ENCODE measurements at places on chromosomes 2 and 18.

- DNase-seq = no peak
These were observed 109.1 kb downstream of the RTP5 start for GRCh38 chr2:241978670-241979069.

DNA sequence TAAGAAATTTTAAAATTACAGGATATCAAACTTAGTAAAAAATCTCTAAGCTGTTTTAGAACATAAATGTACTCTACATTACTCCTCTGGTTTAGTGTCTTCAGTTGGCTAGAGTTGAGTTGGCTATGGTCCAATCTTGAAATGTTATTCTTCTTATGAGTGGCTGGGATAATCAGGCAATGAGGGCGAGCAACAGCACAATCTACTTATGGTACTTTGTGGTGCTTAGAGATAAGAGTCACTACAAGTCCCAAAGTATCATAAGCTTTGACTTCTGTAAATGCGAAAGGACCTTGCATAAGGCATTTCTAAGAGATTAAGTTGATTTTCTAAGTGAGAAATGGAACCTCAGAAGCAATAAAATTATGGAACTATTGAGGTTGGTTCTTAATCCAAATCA lies 361.7 kb downstream of the GPD2 start:
- DNase-seq = no peak

DNA sequence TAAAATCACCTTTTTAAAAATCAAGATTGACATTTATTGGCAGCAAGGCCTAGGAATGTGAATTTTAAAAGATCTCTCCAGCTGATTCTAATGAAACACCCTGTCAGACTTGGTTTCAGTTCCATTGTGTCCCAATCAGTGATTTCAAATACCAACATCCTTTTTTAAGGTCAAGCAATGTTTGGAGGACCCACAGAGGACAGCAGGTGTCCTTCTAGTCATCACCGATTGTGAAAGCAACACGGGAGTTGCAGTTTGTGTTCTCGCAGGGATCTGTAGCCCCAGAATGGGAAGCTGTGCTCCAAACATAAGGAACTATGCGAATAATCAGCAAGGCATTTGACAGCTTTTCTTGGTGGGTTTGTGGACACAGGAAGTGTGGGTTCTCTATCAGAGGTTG lies 4.5 kb upstream of the KIDINS220 start:
- DNase-seq = peak; percentile 82

DNA sequence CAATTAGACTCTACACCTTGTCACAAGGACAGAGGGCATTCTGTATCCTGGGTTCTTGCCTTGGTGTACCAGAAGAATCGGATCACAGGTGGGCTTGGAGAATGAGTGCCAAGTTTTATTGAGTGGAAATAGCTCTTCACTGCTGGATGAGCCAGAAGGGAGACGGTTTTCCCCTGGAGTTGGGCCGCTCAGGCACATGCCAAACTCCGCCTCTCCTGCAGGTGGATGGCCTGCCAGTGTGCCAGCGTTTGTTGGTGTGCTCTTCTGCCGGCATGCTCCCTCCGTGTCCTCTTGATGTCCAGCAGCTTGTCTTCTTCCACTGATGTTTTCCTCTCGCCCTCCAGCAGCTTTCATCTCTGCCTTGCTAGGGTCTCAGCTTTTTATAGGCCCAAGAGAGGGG lies 115.5 kb upstream of the RAB27B start:
- no peak for DNase-seq

DNA sequence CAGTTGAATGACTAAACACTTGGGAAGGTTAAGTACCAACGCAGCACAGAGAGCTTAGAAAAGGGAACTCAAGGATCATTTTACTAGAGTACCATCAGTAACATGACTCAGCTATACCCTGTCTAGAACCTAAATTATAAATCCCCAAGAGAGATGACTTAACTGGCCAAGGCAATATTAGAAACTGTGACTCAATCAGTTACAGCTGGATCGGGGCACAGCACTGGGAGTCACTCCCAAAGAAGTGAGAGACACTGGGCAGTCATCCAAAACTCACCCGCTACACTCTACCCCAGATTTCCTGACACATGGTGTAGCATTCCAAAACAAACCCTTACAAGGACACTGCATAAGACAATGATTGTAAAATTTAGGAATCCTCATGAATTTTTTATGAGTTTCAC lies 17.7 kb downstream of the IWS1 start:
- peak; percentile 64 for DNase-seq

DNA sequence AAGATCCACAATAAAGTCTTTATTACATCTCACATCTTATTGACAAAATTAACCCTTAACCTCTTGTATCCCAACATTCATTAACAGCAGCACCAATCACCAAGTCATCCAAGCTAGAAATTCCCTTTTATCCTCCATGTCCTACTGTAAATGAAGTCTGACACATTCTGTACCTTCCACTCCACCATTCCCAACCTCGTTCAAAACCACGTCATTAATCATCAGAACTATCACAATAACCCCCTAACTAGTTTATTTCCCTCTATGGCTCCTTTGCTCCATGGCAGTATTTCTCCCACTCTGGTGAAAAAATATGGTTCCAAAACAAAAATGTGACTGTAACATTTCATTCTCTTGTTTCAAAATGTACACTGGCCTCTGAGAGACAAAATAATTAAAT lies 1626.2 kb downstream of the LRP1B start:
- no peak for DNase-seq

DNA sequence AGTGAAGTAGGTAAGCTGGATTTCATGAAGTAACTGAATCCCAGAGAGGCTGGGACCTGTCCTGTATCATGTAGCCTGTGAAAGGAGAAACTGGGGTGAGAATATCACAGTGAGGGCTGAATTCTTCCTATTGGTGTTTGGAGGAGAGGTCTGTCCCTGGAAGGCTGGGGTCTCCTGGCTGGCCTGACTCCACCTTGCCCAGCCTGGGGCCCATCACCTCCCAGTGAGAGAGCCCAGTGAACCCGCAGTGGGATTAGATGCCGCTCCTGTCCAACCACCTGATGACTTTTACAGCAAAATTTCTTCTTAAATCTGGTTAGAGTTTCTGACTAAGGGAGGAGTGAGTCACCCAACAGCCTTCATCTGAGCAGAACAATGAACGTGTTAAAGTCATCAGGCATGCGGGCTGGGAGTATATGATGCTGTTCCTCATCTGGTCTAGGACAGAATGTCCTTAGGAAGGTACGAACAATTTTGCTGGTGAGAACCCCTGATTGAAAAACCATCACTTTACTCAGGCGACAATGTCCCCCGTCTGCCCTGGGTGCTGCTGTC lies 152.9 kb downstream of the LPIN1 start:
- no peak for DNase-seq

- peak; percentile 68 for DNase-seq
These were observed 54.8 kb upstream of the CREB1 start for GRCh38 chr2:207474863-207475485.

- DNase-seq = no peak
These were observed 64.3 kb downstream of the MTHFD2 start for GRCh38 chr2:74262681-74263080.

- no peak for DNase-seq
These were observed 58.8 kb downstream of the ARHGEF33 start for GRCh38 chr2:38948387-38948882.

GRCh38 chr2:219637842-219638185 lies 10.4 kb downstream of the SLC4A3 start:
- no peak for DNase-seq

DNA sequence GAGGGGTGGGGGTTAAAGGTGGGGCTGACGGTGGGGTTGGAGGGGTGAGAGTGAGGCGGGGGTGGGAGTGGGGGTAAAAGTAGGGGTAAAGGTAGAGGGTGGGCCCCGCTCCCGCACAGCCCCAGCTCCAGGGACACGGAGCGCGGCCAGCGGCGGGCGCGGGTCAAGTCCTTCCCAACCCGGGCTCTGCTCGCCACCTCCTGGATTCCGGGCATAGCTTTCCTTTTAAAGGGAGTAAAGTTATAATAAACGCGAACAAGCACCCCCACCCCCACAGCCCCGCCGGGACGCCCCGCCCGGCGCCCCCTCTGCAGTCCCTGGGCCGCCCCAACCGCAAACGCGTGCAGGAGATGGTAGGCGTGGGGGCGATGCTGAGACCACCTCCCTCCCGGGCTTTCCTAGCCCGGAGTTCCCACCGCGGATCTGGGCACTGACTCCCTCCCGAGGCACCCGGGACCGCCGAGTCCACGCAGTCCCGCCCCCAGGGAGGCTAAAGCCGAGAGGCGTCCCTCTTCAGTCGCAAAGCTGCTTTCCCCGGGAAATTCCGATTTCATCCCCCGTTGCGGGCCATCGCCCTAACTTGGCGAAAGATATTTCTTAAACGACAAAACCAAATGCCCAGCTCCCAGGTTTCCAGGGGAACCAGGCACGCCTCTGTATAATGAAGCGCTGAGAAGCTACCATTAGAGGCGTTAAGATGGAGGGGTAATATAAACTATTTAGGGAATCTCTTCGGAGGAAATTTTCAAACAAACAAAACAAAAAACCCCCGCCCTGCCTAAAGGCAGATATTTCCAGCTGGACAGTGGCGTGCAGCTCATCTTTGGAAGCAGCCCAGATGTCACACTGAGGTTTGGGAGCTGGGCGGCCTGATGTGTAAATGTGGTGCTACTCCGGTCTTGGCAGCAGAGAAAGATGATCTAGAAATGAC lies at the start of gene LIMS2:
TSS of gene LIMS2 (minus strand) at position 200 of the 931 bp plus-strand sequence. CDS start 506 bp downstream, outside the sequence.
- DNase-seq = peak; percentile 24

- peak; percentile 20 for DNase-seq
These were observed 95.5 kb upstream of the STK17B start for GRCh38 chr2:196266855-196267254.

- no peak for DNase-seq
These were observed 183.2 kb downstream of the DLGAP1 start for GRCh38 chr18:4271952-4272351.

GRCh38 chr2:169072163-169072925 lies 3.0 kb downstream of the DHRS9 start:
- peak; percentile 96 for DNase-seq

DNA sequence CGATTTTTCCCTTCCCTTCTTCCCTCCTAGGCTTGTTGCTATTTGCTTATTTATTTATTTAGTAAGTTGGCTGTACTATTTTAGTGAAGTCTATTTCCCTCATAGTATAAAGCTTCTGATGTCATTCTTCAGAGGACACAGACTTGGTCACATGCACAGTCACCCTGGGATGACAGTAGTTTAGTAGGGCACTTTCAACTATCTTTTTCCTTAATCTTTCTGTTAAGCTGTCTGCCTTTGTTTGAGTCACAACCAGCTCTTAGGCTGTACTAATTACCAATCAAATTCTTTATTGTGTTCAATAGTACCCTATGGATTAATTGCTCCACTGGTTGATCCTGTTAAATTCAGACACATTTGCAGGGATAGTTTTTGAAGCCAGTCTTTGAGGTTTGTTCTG lies 26.9 kb upstream of the RAB31 start:
- peak; percentile 63 for DNase-seq

DNA sequence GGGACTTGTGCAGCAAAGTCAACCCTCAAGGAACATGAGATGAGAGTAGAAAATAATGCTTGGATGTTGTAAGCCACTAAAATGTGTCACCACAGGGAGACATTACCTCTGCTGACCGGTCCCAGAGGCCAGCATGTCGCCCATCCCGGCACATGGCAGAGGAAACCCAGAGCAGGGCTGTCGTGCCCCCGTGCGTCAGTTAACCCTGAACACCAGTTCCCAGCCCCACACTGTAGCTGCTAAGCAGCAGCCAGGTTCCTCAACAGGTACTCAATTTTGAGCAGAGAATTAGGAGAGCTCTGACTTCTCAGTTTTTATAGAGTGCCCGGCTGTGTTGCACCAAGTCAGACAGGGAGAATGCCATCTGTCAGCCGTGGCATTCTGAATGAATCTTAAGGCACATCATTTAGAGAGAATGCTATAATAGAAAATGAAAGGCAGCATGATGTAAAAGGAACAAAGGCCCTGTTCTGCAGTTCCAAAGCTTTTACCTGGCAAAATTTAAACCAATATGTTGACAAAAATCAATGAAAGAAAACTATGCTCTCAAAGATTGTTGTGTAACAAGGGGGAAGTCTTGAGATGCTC lies 307.9 kb downstream of the METTL4 start:
- DNase-seq = no peak

DNA sequence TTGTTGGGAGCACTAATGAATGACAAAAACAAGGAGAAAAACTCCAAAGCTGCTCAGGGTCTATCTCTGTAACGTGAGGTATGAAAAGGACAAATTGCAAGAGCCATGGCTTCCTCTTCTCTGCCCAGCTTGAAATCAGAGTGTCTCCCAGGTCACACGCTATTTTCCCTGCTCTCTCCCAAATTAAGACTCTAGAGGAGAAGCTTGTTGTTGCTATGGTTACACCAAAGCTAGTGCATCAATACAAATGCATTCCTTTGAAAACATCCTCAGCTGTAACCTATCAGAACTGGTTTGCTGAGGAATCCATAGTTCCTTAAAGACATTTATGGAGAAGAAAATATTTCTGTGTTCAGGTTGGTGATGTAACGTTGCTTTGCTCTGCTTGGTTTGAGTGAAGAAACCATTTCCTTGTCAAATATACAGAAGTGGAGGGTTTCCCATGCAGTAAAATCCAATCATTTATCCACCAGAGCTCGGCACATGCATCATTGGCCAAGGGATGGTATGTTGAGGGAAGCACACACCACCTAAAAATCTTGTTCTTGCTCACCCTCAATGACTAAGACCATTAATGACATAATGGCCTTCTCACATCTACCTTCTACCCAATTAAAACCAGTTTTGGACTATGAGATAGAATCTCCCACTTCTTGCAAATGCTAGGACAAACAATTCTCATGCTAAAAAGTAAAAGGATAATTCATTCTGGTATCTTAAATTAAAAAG lies 2135.6 kb upstream of the CELF4 start:
- DNase-seq = no peak

- peak; percentile 32 for DNase-seq
These were observed 12.9 kb upstream of the ESPNL start for GRCh38 chr2:238087211-238087610.

- no peak for DNase-seq
These were observed 63.0 kb upstream of the OTOF start for GRCh38 chr2:26540961-26541360.

Data from inflammatory macrophage (primary cell).